Body of pancreas (tissue), 4 donors: ENCODE measurements at places on chromosomes 12 and 14. TPM values are rescaled to one million over a fixed set of nuclear protein-coding genes. Genes with fewer than 3 reads are reported as not detected.

Gene TPH2
- total RNA-seq = 0.26 TPM

Gene STAT6
- total RNA-seq = 82.4 TPM

Gene IFNG
- not detected for total RNA-seq

Gene B3GNT4
- not detected for total RNA-seq

GRCh38 chr12:70719672-70720420, 82.6 kb upstream of the PTPRB start:
- peak; percentile 7 for DNase-seq

DNA sequence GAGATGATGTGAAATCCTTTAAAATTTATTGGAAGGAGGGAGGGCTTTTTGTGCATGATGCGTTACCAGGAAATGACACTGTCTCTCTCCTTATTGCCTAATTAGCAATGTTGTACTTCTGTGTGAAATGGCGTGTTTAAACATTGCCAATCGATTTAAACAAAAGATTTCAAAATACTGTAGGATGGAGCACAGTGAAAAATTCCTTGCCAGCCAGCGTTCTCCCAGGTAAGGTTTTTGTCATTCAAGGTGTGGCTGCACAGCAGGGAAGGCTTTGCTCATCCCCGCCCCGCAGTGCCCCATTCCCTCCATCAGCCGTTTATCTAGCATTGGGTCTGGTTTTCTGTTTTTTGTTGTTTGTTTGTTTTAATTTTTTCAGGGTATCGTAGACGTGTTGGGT, 137.3 kb downstream of the CACNA1C start:
- no peak for DNase-seq

DNA sequence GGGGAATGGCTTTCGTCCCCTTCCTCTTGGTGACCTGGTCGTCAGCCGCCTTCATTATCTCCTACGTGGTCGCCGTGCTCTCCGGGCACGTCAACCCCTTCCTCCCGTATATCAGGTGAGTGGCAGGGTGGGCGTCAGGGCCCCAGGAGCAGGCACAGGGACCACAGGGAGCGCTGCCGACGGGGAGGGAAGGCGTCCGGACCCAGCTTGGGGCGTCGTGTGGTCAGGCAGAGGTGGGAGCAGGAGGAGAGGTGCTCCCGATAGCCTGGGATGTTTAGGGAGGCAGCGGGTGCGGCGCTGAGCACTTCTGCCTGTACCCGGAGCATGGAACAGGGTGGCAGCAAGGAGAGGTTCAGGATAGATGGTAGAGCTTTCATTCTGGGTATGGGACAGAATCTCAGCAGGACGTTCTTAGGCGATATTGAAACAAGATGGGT, 444 bp downstream of the DRAM1 start:
- no peak for DNase-seq

DNA sequence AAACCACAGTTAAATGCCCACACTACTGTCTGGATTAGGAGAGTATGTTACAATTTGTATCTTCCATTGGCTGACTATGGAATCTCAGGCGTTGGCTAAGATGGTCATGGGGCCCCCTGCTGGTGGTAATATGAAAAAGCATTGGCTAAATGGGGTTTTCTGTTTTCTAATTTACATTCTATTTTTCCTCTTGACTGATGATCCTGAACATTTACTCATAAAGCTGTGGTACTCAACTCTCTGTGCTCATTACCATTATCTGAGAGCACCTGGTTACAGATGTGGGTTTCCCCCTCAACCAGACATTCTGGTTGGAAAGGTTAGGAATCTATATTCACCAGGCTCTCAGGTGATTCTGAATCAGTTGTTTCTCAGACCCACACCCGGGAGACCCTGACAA, 64.8 kb downstream of the WSCD2 start:
- peak; percentile 40 for DNase-seq

- DNase-seq = peak; percentile 20
These were observed 31.0 kb upstream of the AMN1 start for GRCh38 chr12:31759632-31760459.
